Neuronal stem cell (in vitro differentiated cells): ENCODE measurements at places on chromosomes 7 and 10.

DNA sequence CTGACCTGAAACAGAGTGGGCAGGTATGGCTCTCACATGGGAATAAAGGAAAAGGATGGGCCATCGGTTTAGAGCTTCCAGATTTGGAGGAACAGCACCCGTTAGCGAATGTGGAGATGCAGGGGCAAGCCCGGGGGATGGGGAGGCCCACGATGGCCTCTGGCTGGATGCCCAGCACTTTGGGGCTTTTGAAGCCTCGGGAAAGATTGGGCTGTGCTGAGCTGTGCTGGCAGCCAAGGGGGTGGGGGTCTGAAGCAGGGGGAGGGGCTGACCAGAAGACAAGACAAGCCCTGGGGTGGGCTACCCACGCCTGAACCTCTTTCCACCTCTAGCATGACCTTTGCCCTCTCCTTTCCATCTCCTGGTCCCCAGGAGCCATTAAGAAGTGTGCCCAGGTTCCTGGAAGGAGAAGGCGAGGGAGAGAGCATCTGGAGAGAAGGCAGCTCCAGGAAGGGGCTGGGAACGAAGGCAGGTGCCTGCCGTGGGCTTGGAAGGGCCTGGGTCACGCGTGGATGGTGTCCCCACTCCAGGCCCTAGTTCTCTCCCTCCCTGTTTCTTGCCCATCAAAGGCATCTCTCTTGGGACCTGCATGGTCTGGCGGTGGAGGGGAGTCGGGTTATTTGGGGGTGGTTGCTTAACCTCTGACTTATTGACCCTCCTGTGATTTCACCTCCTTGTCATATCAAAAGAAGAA, 39.7 kb downstream of the JAKMIP3 start:
- H3K4me3 ChIP-seq = no peak overlapping the region
- no peak overlapping the region for H3K27ac ChIP-seq
- peaks cover 13% of the 10 kb centered on the region for H3K27me3 ChIP-seq

- no peaks in the 10 kb centered on the region for H3K27me3 ChIP-seq
- H3K27ac ChIP-seq = no peak overlapping the region
- H3K4me1 ChIP-seq = peaks cover 13% of the 10 kb centered on the region
Observed at GRCh38 chr10:49058463-49059255, 56.7 kb downstream of the VSTM4 start.

- H3K36me3 ChIP-seq = no peaks in the 10 kb centered on the region
- H3K4me1 ChIP-seq = peaks cover 10% of the 10 kb centered on the region
- no peak overlapping the region for H3K4me3 ChIP-seq
- no peak overlapping the region for H3K27ac ChIP-seq
- no peaks in the 10 kb centered on the region for H3K27me3 ChIP-seq
- DNase-seq = no peak
Observed at GRCh38 chr7:129438281-129438838, 4.1 kb downstream of the STRIP2 start.

- H3K4me3 ChIP-seq = no peak overlapping the region
- H3K36me3 ChIP-seq = no peaks in the 10 kb centered on the region
- H3K27me3 ChIP-seq = no peaks in the 10 kb centered on the region
- H3K27ac ChIP-seq = no peak overlapping the region
Observed at GRCh38 chr7:118846977-118847376, 622.5 kb downstream of the ANKRD7 start.

- peaks cover 4% of the 10 kb centered on the region for H3K4me1 ChIP-seq
- H3K36me3 ChIP-seq = peaks cover 60% of the 10 kb centered on the region
- no peak for DNase-seq
- H3K27me3 ChIP-seq = no peaks in the 10 kb centered on the region
- H3K4me3 ChIP-seq = no peak overlapping the region
Observed at GRCh38 chr10:119896937-119897770, 4.6 kb downstream of the SEC23IP start.

DNA sequence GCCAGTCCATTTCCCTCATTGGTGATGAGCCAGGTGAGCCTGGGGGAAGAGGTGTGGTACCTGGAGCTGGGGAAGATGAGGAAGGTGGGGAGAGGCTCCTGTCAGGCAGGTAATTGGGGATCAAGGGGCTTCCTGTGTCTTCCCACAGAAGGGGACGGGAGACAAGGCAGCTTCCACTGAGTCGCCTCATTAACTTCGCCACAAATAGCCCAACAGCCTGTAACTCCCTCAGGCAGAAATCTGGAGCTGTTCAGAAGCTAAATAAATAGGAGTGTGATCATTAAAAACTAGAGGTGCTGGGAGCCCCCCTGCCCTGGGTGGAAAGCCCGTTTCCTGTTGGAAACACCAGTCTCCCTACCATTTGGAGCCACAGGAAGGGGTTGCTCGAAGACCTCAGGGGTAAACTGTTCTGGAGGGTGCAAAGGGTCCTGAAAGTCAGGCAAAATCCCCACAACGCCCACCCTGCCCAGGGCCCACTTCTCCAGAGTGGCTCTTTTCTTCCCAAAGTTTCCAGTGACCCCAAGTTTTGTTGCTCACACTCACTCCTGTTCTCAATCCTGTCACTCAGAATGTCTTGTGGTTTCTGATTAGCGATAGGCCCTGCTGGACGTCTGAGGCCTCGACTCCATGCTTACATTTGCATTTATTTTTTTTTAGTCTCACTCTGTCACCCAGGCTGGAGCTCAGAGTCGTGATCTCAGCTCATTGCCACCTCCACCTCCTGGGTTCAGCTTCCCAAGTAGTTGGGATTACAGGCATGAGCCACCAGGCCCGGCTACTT, 25.7 kb downstream of the UNC5B start:
- no peak overlapping the region for H3K4me3 ChIP-seq
- H3K4me1 ChIP-seq = peaks cover 4% of the 10 kb centered on the region
- H3K27ac ChIP-seq = no peak overlapping the region
- H3K27me3 ChIP-seq = no peaks in the 10 kb centered on the region
- H3K36me3 ChIP-seq = no peaks in the 10 kb centered on the region

GRCh38 chr7:44711528-44711927, 37.1 kb upstream of the ZMIZ2 start:
- H3K36me3 ChIP-seq = peaks cover 19% of the 10 kb centered on the region
- DNase-seq = no peak
- H3K4me1 ChIP-seq = no peaks in the 10 kb centered on the region

DNA sequence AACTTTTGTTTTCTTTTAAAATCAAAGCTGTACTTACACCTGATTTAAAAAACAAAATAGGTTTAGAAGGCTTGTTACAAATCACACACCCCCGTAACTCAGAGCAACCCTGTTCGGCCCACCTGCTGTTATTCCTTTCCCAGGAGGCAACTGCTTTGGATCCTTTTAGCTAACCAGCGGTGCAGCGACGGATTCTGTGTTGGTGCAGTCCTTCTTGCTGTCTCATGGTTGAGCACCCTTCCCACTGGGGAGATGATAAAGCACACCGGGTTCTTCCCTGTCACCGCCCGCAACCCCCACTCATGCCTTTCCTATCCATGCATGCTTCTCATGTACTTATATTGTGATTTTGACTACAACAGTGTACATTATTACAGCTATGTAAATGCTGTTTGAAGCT, 24.8 kb upstream of the MKI67 start:
- H3K27ac ChIP-seq = no peak overlapping the region
- no peaks in the 10 kb centered on the region for H3K27me3 ChIP-seq
- H3K4me1 ChIP-seq = peaks cover 4% of the 10 kb centered on the region
- H3K36me3 ChIP-seq = no peaks in the 10 kb centered on the region

- no peak for DNase-seq
- H3K4me3 ChIP-seq = no peak overlapping the region
- H3K27me3 ChIP-seq = no peaks in the 10 kb centered on the region
- H3K27ac ChIP-seq = no peak overlapping the region
Observed at GRCh38 chr10:63751836-63752235, 230.6 kb downstream of the REEP3 start.

- no peak overlapping the region for H3K4me3 ChIP-seq
- DNase-seq = no peak
- peaks cover 2% of the 10 kb centered on the region for H3K4me1 ChIP-seq
- no peaks in the 10 kb centered on the region for H3K27me3 ChIP-seq
- peaks cover 26% of the 10 kb centered on the region for H3K36me3 ChIP-seq
- no peak overlapping the region for H3K27ac ChIP-seq
Observed at GRCh38 chr7:102230593-102230992, 56.1 kb upstream of the SH2B2 start.

GRCh38 chr7:82567356-82567755, 123.8 kb upstream of the CACNA2D1 start:
- no peak for DNase-seq
- H3K4me3 ChIP-seq = no peak overlapping the region
- no peaks in the 10 kb centered on the region for H3K36me3 ChIP-seq

DNA sequence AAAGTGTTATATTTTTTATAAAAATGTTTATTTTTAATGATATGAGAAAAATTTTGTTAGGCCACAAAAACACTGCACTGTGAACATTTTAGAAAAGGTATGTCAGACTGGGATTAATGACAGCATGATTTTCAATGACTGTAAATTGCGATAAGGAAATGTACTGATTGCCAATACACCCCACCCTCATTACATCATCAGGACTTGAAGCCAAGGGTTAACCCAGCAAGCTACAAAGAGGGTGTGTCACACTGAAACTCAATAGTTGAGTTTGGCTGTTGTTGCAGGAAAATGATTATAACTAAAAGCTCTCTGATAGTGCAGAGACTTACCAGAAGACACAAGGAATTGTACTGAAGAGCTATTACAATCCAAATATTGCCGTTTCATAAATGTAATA, 64.8 kb upstream of the CAPZA2 start:
- DNase-seq = no peak
- no peaks in the 10 kb centered on the region for H3K4me1 ChIP-seq
- H3K36me3 ChIP-seq = no peaks in the 10 kb centered on the region
- H3K27ac ChIP-seq = no peak overlapping the region
- no peaks in the 10 kb centered on the region for H3K27me3 ChIP-seq
- H3K4me3 ChIP-seq = no peak overlapping the region

GRCh38 chr10:51999096-51999495, 299.7 kb upstream of the CSTF2T start:
- no peaks in the 10 kb centered on the region for H3K27me3 ChIP-seq
- H3K4me3 ChIP-seq = no peak overlapping the region
- H3K4me1 ChIP-seq = no peaks in the 10 kb centered on the region

DNA sequence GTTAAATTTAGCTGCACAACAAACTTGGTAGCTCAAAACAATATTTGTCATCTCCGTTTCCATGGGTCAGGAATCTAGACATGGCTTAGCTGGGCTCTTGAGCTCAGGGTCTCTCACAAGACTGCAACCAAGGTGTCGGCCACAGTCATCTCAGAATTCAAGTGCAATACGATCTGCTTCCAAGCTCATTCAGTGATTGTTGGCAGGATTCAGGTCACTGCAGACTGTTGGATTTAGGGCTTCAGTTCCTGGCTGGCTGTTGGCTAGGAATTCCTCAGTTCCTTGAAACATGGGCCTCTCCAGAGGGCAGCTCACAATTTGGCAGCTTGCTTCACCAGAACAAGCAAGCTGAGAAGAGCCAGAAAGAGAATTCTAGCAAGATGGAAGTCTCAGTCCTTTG, 17.5 kb upstream of the CHST3 start:
- DNase-seq = no peak
- H3K4me3 ChIP-seq = peak overlapping the region; percentile 28
- no peaks in the 10 kb centered on the region for H3K4me1 ChIP-seq

- peaks cover 16% of the 10 kb centered on the region for H3K4me1 ChIP-seq
- H3K36me3 ChIP-seq = peaks cover 5% of the 10 kb centered on the region
- DNase-seq = no peak
Observed at GRCh38 chr10:5751601-5752253, 61.5 kb downstream of the GDI2 start.

DNA sequence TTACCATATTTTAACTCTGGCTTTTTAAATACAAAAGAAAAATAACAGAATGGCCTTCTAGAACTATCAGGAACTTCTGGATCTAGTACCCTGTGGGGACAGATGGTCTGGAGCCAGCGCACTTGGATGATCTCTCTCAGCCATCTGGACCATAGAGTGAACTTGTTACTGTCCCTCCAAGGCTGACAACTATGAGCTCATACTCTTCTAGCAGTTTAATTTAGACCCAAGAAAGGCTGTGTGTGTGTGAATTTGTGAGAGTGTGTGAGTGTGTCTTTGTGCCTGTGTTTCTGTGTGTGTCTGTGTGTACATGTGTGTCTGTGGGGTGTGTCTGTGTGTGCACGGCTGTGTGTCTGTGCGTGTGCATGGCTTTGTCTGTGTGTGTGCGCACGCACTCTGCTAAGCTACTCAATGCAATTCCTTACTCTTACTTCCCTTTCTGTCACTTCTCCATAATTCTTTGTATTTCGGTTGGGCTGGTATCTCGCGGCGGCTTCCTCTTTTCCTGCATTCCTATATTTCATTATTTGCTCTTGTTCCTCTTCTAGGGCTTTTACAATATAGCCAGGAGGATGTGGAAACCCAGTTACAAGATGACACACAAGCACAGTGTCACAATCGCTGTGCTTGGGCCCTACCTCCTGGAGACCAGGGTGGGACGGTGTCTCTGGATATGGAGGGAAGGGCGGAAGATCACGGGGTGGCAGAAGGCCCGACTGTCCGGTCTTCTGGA, 51.9 kb downstream of the IKZF1 start:
- peaks cover 10% of the 10 kb centered on the region for H3K4me1 ChIP-seq
- no peak overlapping the region for H3K27ac ChIP-seq
- H3K36me3 ChIP-seq = no peaks in the 10 kb centered on the region
- no peak for DNase-seq
- H3K27me3 ChIP-seq = no peaks in the 10 kb centered on the region

DNA sequence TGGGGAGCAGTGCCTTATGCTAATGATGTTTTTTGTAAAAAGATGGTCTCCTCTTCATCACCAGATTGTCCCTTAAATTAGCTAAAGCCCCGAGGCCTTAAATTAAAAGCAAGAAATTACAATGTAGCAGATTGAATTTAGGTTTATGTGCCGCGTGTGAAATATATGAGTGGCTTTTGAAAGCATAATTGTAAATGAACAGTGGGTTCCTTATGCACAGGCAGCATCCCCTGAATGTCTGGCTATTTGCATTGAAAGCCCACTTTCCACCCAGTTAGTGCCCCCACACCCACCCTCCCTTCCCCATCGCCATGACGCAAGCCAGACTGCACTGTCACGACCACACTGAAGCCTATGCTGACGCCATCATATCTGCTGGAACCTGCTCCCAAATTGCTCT, 62.4 kb upstream of the SORCS3 start:
- no peaks in the 10 kb centered on the region for H3K36me3 ChIP-seq
- no peaks in the 10 kb centered on the region for H3K27me3 ChIP-seq
- no peaks in the 10 kb centered on the region for H3K4me1 ChIP-seq
- no peak for DNase-seq

- no peaks in the 10 kb centered on the region for H3K36me3 ChIP-seq
- H3K27me3 ChIP-seq = no peaks in the 10 kb centered on the region
- H3K4me1 ChIP-seq = no peaks in the 10 kb centered on the region
- H3K27ac ChIP-seq = no peak overlapping the region
Observed at GRCh38 chr7:19293431-19293830, 148.2 kb upstream of the FERD3L start.

- no peak for DNase-seq
- H3K4me3 ChIP-seq = peak overlapping the region; percentile 53
- H3K27ac ChIP-seq = no peak overlapping the region
- peaks cover 3% of the 10 kb centered on the region for H3K4me1 ChIP-seq
- peaks cover 72% of the 10 kb centered on the region for H3K36me3 ChIP-seq
Observed at GRCh38 chr7:26197153-26198115, 3.1 kb downstream of the HNRNPA2B1 start.

- H3K4me1 ChIP-seq = peaks cover 1% of the 10 kb centered on the region
- H3K4me3 ChIP-seq = peak within 1 kb of the TSS; percentile 75
- peak within 1 kb of the TSS; percentile 97 for H3K27ac ChIP-seq
Observed at GRCh38 chr7:20330239-20330927, at the start of gene ITGB8. TSS of gene ITGB8 (plus strand) at chr7:20330900. CDS start at chr7:20331807, 907 bp downstream.

- no peaks in the 10 kb centered on the region for H3K4me1 ChIP-seq
- peak overlapping the region; percentile 10 for H3K27ac ChIP-seq
- H3K36me3 ChIP-seq = peaks cover 93% of the 10 kb centered on the region
- H3K4me3 ChIP-seq = no peak overlapping the region
- DNase-seq = no peak
- no peaks in the 10 kb centered on the region for H3K27me3 ChIP-seq
Observed at GRCh38 chr7:1706721-1707613, 36.9 kb downstream of the ELFN1 start.
